GM12864 (cell line): ENCODE measurements at places on chromosomes 3 and 15.
A peak's percentile ranks its signal among the peaks of the same experiment; 100 is the strongest.

DNA sequence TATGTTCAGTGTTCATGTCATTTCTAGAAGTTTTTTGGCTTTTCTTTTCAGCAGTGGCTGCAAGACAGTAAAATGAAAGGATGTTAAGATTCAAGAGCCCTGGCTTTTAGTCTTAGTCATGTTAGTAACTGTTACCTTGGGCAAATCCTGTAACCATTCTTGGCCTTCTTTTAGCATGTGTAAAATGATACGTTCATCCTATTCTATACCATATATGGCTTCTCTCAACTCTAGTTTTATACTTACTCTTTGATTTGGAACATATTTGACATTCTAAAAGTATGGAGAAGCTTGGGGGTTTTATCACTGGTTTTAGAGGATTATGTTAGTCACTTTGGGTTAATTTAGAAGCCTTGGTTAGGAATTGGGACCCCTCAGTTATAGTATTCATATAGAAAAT, 20.1 kb downstream of the GTF2E1 start:
- DNase-seq = no peak

DNA sequence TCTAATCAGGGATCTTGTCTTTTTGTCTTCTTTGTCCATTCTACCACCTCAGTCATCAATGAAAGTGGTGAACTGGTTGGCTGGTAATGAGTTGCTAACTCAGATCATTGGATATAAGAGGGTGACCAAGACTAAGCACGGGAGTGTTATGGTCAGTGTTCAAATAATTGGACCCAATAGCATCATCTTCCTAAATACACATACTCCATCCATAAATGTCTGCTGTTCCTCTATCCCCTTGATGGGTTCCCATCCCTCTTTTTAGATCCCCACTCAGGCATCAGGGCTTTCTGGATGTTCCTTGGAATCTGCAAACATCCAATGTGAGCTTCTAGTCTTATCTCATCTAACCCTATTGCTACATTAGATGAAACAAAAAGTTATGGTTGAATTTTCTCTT, 3.5 kb downstream of the SEMA5B start:
- no peak for DNase-seq

DNA sequence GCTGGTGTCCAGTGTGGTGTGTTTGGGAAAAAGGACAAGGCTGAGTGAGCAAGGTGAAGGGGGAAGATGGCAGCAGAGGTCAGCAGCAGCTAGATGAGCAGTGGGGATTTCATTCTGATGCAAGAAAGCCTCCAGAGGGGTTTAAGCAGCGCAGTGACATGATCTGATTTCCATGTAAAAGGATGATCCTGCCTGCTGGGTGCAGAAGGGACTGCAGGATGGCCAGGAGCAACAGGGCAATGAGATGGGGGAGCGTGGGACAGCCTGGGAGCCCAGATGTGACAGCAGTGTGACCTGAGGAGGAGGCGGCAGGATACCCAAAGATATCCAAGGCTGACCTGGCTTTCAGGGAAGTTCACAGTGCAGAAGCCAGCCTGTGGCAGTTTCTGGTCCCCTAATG, 6.1 kb downstream of the WNT7A start:
- DNase-seq = no peak

DNA sequence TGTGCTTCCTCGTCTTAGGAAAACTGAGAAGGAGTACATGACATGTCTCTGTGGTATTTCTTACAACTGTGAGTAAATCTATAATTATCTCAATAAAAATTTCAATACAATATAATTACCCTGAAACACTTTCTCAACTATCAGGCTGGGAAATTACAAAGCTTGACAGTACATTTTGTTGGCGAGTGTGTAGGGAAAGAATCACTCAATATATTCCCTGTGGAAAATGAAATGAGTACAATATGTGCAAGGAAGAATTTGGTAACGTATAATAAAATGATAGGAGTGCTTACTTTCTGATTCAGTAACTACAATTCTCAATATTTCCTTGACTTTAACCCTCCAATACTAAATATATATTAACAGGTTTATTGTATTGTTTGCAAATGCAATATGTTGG, 818.2 kb upstream of the CADM2 start:
- DNase-seq = no peak

- DNase-seq = no peak
These were observed 8.2 kb upstream of the TNIK start for GRCh38 chr3:171468296-171468906.

DNA sequence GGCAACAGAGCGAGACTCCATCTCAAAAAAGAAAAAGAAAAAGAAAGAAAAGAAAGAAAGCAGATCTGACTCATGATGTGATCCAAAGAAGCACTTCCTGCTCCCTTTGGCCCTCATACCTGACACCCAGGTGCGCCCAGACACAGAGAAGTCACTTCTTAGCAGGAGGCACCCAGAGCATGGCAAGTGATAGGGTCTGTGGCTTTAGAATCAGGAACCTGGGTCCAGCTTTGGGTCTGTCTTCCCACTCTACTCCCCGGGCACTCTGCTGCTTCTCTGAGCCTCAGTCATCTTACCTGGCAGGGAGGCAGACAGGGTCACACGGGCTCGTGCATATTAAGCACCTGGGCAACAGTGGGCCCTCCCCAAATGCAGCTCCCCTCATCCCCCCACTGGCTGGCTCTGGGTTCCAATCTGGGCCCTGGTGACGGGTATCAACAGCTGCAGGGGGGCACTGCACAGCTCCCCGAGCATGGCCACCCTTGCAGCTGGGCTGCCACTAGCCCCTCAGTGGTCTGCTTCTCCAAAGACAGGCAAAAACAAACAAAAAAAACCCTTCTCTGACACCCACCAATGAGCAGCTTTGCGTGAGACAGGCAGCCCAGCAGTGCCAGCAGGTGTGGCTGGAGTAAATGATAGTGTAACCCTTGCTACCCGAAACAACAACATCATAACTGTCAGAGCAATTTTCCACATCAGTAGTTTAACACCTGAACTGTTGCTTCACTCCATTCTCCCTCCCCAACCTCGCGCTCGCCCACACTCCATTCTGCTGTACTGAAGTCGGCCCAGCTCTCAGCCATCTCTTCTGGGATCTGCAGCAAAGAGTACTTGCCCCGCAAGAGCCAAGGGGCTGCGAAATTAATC, 99.8 kb downstream of the MEGF11 start:
- DNase-seq = peak; percentile 46

DNA sequence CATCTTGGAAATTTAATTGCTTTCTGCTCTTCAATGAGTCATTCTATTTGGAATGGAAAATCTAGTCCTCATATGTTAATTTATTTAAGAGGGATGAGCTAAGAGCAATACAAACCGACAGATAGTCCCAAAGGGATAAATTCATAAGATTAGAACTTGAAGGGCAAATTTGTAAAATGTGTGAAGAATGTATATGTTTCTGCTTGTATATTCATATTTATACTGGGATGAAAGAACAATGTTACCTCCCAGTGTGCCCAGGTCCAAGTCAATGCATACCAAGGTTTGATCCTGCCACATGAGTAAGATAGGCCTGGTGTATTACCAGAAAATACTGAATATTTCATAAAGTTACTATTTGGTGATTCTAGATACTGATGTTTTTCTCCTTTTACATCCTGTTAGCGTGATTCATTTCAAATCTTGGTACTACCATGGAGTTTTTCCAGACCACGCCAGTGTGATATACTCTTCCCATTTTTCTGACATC, 255.6 kb upstream of the SEMA6D start:
- DNase-seq = no peak

- DNase-seq = no peak
These were observed 134.6 kb upstream of the KBTBD8 start for GRCh38 chr3:66863205-66864111.

DNA sequence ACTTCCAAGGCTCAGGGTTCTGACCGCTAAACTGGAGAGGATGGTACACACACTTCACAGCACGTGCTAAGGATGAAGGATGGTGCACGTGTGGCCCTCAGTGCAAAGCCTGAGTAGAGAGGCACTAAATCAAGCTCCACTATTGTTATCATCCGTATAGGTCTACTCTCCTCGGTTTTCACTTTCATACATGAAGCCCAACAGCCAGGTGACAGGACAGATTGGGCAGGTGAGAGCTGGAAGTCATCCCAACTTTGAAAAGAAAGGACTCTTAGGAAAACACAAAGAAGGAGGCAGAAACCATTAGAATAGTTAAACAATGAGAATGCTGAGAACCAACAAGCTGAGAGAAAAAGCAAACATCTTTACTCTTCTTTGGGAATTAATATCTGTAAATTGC, 21.1 kb downstream of the MAGI1 start:
- DNase-seq = no peak

DNA sequence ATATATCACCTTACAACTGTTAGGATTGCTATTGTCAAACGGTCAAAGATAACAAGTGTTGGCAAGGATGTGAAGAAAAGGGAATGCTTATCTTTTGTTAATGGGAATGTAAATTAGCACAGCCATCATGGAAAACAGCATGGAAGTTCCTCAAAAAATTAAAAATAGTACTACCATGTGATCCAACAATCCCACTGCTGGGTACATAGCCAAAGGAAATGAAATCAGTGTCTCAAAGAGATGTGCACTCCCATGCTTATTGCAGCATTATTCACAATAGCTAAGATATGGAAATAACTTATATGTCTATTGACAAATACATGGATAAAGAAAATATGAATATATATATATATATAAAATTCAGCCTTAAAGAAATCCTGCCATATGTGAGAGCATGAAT, 274.6 kb downstream of the EDEM1 start:
- DNase-seq = no peak

GRCh38 chr3:8239718-8240695, 261.6 kb upstream of the LMCD1 start:
- peak; percentile 15 for DNase-seq

GRCh38 chr3:150738688-150739087, 24.3 kb downstream of the SIAH2 start:
- no peak for DNase-seq

DNA sequence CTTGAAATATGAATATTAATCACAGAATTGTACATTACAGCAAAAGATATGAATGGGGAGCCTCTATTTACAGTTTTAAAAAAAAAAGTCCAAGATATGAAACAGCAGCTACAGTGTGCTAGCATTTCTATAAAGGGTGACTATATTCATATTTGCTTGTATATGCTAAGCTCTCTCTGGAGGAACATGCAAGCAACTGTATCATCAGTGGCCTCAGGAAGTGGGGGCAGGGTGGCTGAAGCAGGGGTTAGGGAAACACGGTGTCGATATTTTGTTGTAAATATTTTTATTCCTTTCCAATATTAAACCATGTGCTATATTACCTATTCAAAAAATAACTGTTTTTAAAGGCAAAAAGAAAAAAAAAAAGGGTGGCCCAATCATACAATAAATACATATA, 2.3 kb downstream of the UACA start:
- DNase-seq = no peak

GRCh38 chr15:46894644-46895043, 822.7 kb upstream of the SEMA6D start:
- no peak for DNase-seq

- no peak for DNase-seq
These were observed 105.5 kb upstream of the ICE2 start for GRCh38 chr15:60584355-60584998.

DNA sequence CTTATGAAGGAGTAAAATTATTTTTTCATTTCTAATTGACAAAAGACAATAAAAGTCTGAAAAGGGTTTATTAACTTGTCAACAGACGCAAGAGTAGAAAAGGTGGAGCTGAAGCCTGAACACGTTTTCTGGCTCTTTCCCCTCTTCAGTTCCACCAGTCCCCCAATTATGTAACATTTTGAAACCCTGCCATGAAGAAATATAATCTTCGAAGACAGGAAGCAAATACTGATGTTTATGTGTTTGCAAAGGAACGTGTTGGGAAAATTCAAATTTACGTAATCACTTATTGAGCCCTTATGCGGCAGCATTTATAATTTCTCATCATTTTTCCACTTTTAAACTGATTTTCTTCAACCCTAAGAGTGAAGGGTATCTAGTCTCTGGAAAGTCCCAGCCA, 767 bp downstream of the AP3S2 start:
- DNase-seq = no peak

DNA sequence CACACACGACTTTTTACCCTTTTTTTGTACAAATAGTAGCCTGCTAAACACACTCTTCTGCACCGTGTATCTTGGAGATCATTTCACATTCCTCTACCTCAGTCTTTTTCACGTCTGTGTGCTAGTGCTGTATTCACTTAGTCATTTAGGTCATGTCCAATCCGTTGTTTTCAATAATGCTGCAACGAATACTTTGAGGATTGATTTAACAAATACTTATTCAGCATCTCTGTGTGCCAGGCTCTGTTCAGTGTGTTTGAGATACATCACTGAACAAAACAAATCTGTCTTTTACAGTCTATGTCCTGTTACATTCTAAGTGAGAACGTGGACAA, 882 bp downstream of the JMJD7 start:
- DNase-seq = no peak

GRCh38 chr3:148992027-148992634, 791 bp downstream of the GYG1 start:
- no peak for DNase-seq

- DNase-seq = no peak
These were observed 19.5 kb upstream of the CMTM7 start for GRCh38 chr3:32372213-32372490.

GRCh38 chr15:63331456-63331855, 50.2 kb downstream of the CA12 start:
- no peak for DNase-seq

DNA sequence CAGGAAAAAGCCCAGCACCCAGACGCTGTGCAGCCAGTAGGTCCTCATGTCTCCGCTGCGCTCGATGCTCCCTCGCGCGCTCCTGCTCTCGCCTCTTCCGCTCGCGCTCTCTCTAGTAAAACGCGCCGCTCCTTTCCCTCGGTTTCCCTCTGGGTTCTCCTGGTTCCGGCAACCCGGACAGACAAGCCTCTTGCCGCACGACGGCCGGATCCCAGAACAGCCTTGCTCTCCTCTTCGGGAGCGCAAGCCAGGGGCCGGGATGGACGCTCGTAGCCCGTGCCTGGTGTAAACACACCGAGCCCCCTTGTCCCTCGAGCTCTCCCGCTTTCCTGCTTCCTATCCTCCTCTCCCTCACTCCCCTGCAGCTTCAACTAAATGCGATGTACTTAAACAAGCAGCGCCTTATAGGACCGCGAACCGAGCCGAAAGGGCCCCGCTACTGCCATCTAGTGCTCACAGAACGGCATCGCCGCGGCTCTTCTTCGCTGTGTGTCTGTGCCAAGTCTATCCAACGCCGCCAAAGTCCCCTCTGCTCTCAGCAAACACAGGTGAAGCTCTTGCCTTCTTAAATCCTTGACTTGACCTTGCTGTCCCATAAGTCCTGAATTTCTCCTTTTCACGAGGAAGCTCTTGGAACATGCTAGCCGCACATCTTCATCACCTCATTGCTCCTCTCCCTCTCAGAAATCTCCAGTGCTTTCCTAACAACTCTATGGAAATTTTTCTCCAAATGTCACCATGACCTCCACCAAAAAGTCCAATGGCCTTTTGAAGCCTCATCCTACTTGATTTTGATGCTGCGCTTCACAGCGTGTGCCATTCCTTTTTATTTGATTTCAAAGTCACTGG, 1037.2 kb downstream of the IGSF11 start:
- peak; percentile 24 for DNase-seq
